ENCODE measurements at places on chromosomes 12 and 14. TPM values are rescaled to one million over a fixed set of nuclear protein-coding genes. Genes with fewer than 3 reads are reported as not detected.

SERPINA3 gene
- not detected for total RNA-seq

GRCh38 chr14:35573911-35574310 is 39.9 kb downstream of the INSM2 start:
- DNase-seq = no peak
- H3K27me3 ChIP-seq = no peaks in the 10 kb centered on the region
- no peaks in the 10 kb centered on the region for H3K4me1 ChIP-seq
- no peaks in the 10 kb centered on the region for H3K36me3 ChIP-seq

KRT77 gene
- not detected for total RNA-seq

ADAMTS20 gene
- total RNA-seq = 0.33 TPM

DNA sequence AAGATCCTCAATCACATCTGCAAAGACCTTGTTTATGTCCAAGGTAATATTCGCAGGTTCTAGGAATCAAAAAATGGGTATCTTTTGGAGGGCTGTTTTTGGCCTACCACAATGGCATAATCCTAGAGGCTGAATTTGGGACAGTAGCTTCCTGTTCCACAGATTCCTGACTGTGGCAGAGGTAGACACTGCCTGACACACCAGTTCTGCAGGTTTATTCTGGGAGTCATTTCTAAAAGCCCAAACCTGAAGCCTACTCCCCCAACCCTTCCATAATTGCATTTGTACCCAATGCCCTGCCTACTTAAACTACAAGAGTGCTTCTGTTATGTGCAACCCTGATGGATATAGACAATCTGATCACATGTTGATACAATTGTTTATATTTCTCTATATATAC is 378.9 kb downstream of the PCNX1 start:
- no peaks in the 10 kb centered on the region for H3K36me3 ChIP-seq
- no peak overlapping the region for H3K27ac ChIP-seq
- H3K27me3 ChIP-seq = no peaks in the 10 kb centered on the region
- H3K4me1 ChIP-seq = no peaks in the 10 kb centered on the region

DNA sequence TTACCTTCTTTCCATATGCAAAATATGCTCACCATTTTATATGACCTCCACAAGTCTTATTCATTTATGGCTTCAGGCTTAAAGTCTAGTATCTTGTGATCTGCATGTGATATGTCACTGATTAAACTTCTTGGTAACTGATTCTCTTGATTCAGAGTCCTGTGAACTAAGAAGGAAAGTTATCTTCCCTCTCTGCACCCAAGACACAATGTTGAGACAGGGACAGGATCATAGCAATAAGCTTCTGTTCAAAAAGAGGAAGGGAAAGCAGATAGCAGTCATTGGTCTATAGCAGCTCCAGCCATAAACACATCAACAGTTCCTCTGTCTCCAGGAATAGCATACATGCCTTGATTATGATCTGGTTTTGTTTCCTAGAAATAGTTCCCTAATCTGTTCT is 103.1 kb downstream of the UNC79 start:
- H3K27ac ChIP-seq = no peak overlapping the region
- H3K36me3 ChIP-seq = no peaks in the 10 kb centered on the region
- H3K4me1 ChIP-seq = no peaks in the 10 kb centered on the region
- DNase-seq = no peak

DNA sequence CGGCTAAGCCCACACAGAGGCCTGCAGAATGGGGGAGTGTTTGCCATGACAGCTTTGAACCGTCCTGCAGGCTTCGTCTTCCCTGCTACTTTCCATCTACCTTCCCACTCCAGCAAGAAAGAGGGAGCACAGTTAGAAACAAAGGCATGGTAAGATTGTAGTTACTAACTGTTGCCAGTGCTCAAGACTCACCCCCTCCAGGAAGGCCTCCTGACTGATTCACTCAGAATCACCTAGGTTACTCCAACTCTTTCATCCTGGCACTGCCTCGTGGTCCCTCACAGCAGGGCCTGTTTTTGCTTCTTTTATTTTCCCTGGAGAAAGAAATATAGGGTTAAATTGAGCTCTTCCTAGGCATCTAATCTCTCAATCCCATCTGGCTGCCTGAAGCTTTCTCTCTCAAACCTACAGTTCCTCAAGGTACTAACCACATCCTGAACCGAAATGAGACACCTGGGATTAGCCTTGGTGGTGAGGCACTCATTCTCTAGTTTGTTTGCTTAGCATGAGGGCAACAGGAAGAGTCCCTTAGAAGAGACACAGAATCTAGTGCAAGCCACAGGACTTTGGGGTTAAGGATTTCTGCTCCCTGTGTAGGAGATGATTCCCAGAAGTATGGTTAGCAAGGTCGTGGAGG is 7.8 kb downstream of the GALNT6 start:
- no peaks in the 10 kb centered on the region for H3K27me3 ChIP-seq
- H3K36me3 ChIP-seq = no peaks in the 10 kb centered on the region
- no peak overlapping the region for H3K4me3 ChIP-seq
- peaks cover 11% of the 10 kb centered on the region for H3K4me1 ChIP-seq
- no peak for DNase-seq
- H3K27ac ChIP-seq = no peak overlapping the region

DNA sequence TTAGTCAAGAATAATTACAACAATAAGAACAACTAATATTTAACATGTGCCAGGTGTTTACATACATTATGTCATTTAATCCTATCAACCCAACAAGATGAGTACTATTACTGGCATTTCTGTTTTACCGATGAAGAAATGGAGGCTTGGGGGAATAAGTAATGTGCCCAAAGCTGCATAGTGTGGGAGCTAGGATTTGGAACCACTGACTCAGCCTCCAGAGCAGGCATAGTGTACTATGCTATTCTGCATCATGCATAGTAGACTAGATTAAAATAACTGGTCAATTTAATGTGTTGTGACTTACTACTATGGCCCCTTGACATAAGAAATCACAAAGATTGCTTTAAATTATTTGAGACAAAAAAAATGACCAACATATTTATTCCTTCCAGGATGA is 9.5 kb downstream of the GPR19 start:
- no peak overlapping the region for H3K27ac ChIP-seq
- H3K4me3 ChIP-seq = no peak overlapping the region
- DNase-seq = no peak
- H3K4me1 ChIP-seq = peaks cover 15% of the 10 kb centered on the region
- H3K36me3 ChIP-seq = no peaks in the 10 kb centered on the region

AQP2 gene
- total RNA-seq = not detected

RASSF9 gene
- total RNA-seq = 0.54 TPM

DNA sequence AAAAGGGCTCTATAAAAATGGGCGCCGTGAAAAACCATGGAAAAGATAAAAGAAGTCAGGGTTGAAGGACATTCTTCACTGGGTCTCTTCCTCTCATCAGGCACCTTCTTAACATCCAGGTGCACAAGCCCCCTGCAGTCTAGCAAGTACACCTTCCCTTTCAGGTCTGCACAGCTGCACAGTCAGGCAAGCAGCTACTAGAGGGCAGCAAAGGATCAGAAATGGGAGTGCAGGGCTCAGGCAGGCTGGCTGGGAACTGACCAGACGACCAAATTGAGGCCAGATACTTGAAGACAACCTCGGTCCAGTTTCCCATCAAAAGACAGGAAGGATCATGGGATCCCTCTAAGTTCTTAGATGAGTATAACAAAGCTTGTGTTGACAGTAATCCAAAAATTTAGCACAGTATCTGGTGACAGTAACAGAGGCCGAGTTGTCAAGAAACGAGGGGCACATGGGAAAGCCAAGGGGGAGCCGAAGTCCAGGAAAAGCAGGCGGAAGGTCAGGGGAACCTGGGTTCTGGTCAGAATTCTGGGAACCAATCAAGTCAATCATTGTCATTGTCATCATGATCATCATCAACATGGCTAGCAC is 10.1 kb upstream of the GRIP1 start:
- H3K27ac ChIP-seq = no peak overlapping the region
- H3K36me3 ChIP-seq = no peaks in the 10 kb centered on the region
- H3K4me1 ChIP-seq = peaks cover 17% of the 10 kb centered on the region
- H3K4me3 ChIP-seq = no peak overlapping the region
- DNase-seq = peak; percentile 46

DNA sequence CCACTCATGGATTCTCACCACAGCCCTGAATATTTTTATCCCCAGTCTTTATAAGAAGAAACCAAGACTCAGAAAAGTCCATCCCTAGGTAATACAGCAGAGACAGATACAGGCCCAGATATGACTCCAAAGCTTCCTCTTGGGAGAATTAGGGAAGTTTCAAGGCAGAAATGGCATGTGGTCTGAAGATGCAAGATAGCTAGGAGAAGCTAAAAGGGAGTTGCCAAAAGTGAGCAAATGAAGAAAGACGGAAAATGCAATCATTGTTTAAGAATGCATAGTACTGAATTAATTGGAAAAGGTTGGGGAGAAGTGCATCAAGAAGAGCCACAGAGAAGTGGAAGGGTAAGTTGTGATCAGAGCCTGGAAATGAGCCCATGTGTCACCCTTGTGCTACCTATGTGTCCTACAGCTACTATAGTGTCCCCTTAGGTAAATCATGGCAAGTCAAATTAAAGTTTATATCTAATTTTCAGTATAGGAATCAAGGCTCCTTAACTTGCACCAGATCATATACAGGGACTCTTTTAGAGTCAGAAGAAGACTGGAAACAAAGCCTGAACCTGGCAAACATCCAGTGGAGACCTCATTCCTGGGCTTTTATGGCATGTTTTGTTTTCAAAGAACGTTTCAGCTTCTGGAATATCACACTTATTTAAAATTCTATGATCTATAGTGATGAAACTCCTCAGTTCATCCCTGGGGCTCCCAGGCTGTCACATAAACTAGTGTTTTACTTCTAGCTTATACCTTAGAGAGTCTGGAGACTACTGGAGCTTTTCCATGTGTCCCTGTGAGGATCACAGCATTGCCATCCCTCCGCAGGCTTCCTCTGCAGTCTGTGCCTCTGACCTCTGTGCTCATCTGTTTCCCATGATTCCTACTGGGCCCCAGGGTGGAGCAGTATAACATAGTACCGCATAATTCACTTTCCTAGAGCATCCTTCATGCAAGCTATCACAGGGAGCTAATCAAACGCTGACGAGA is 189.0 kb upstream of the CDKN3 start:
- H3K4me3 ChIP-seq = no peak overlapping the region
- no peaks in the 10 kb centered on the region for H3K27me3 ChIP-seq
- peak; percentile 52 for DNase-seq
- no peaks in the 10 kb centered on the region for H3K4me1 ChIP-seq
- H3K36me3 ChIP-seq = no peaks in the 10 kb centered on the region

DNA sequence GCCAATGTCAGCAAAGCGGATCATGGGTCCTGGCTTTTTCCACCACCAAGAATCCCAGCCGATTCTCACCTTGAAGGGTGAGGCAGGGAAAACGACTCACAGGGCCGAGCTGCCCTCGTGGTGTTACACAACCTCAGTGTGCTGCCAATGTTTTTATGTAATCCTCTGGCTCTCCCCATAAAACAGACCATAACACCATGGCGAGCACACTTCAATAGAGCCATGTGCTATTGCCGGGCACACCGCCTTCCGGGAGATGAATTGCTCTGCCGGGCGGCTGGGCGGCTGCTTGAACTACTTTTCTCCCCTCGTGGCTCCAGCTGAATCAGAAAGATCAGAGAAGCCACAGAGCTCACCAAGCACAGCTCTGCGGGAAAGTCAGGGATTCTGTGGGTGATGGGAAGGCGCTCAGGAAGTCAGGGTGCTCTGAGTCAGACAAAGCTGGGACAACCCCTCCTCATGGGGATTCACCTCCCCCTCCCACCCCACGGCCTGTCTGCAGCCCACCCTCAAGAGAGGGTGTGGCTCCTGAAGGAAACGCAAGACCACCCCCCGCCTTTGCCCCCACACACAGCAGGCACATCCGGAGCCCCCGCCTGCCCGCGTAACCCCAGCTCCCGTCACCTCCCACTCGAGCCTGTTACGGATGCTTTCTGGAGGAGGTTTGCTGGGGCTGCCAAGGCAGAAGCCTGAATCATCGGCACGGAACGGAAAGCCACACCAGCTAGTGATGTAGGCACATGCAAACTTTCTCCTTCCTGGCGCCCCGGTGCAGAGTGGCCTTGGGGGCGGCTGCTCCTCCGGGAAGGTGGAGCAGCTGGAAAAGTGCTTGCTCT is 1.8 kb downstream of the GALNT9 start:
- peaks cover 58% of the 10 kb centered on the region for H3K27me3 ChIP-seq
- no peaks in the 10 kb centered on the region for H3K36me3 ChIP-seq
- H3K27ac ChIP-seq = no peak overlapping the region

DNA sequence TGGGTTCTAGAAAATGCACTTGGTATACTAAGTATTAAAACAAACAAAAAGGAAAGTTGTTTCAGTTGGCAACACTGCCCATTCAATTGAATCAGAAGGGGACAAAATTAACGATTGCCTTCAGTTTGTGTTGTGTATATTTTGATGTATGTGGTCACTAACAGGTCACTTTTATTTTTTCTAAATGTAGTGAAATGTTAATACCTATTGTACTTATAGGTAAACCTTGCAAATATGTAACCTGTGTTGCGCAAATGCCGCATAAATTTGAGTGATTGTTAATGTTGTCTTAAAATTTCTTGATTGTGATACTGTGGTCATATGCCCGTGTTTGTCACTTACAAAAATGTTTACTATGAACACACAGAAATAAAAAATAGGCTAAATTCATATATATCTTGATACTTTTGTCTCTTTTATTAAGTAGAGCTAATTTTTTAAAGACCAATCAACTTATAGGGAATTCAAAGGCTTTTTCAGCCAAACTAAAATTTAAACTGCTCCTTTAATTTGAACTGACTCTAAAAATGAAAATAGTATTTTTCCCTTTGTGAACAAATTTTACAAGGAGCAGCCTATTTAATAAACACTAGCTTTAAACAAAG is 2.8 kb downstream of the FOXG1 start:
- H3K27ac ChIP-seq = no peak overlapping the region
- no peaks in the 10 kb centered on the region for H3K36me3 ChIP-seq
- H3K4me3 ChIP-seq = no peak overlapping the region
- DNase-seq = no peak
- peaks cover 100% of the 10 kb centered on the region for H3K27me3 ChIP-seq

DNA sequence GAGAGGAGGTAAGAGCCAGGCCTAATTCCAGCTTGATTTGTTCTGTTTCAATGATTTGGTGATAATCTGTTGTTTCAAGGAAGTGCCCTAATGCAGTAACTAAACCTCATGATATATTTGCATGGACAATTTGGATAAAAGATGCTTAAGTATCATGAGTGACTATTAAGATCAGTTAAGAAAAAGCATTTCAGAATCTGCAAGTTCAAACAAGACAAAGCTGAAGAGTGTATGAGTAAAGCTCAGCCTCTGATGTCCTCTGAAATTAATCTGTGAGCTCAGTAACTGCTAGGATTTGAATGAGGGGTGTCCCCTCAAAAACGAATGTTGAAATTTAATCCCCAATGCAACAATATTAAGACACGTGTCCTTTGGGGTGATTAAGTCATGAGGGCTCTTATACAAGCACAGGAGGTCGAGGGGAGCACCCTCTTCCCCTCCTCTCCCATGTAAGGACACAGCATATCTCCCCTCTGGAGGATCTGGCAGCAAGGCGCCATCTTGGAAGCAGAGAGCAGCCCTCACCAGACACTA is 949.2 kb downstream of the GALC start:
- H3K27me3 ChIP-seq = no peaks in the 10 kb centered on the region
- H3K4me3 ChIP-seq = no peak overlapping the region
- H3K4me1 ChIP-seq = peaks cover 5% of the 10 kb centered on the region
- no peak overlapping the region for H3K27ac ChIP-seq
- no peaks in the 10 kb centered on the region for H3K36me3 ChIP-seq

GRCh38 chr14:92004062-92004461 is 35.8 kb downstream of the TRIP11 start:
- no peaks in the 10 kb centered on the region for H3K4me1 ChIP-seq
- H3K27ac ChIP-seq = no peak overlapping the region
- H3K36me3 ChIP-seq = peaks cover 48% of the 10 kb centered on the region
- no peaks in the 10 kb centered on the region for H3K27me3 ChIP-seq

- no peak for DNase-seq
- H3K4me1 ChIP-seq = no peaks in the 10 kb centered on the region
- H3K36me3 ChIP-seq = no peaks in the 10 kb centered on the region
Observed at GRCh38 chr12:47156167-47156736, 76.5 kb upstream of the AMIGO2 start.
